ENCODE measurements at places on chromosomes 7 and 10.

DNA sequence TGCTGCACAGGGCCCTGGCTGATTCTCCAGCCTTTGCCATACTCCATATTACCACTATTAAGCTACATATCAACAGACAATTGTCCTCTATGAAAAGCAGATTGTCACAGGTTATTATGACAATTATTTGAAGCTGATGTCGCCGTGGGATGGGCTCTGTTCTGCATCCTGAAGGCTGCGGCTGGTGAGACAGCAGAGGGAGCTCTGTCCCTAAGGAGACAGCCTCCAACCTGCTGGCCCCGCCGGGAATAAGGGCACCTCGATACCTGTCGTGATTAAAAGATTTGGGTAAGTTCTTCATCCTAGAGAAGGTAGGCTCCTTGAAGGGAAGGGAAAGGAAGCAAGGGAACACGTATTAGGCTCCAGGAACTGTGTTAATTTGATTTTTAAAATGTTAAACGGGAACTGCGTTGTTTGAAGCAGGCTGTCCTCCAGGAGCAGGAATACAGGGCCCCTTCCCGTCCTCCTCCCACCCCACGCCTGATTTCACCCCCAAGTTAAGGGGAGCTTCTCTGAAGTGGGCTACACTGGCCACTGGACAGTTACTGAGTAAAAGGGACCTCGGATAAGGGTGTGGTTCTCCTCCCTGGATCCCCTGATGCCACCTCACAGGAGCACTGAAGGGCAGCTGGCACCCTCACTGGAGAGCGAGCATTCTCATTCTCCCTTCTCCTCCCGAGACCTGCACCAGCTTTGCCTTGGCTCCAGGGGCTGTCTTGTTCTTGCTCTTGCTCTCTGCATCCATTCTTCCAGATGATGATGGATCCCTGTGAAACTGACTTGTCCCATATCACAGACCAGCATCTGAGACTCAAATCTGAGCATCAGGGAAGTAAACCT lies 11.8 kb upstream of the TIAL1 start:
- peak overlapping the region; percentile 66 for H3K4me3 ChIP-seq
- H3K36me3 ChIP-seq, result no peaks in the 10 kb centered on the region
- H3K27ac ChIP-seq, result no peak overlapping the region
- peak; percentile 36 for DNase-seq
- 0 out of 3 replicates have a peak, but pooled peaks cover 4% of the 10 kb centered on the region for H3K27me3 ChIP-seq

GRCh38 chr7:143452495-143452894 lies 9.2 kb downstream of the TAS2R60 start:
- no peaks in the 10 kb centered on the region for H3K4me1 ChIP-seq
- no peaks in the 10 kb centered on the region for H3K27me3 ChIP-seq
- DNase-seq, result no peak
- no peaks in the 10 kb centered on the region for H3K36me3 ChIP-seq

GRCh38 chr10:84114088-84114667 lies 25.1 kb upstream of the GHITM start:
- H3K4me1 ChIP-seq, result no peaks in the 10 kb centered on the region
- no peak overlapping the region for H3K27ac ChIP-seq
- H3K4me3 ChIP-seq, result no peak overlapping the region
- H3K27me3 ChIP-seq, result no peaks in the 10 kb centered on the region
- H3K36me3 ChIP-seq, result no peaks in the 10 kb centered on the region

GRCh38 chr10:58897236-58897635 lies 279.2 kb upstream of the PHYHIPL start:
- no peak for DNase-seq
- no peak overlapping the region for H3K4me3 ChIP-seq
- H3K27me3 ChIP-seq, result no peaks in the 10 kb centered on the region
- H3K27ac ChIP-seq, result no peak overlapping the region
- H3K4me1 ChIP-seq, result peaks cover 25% of the 10 kb centered on the region
- no peaks in the 10 kb centered on the region for H3K36me3 ChIP-seq

DNA sequence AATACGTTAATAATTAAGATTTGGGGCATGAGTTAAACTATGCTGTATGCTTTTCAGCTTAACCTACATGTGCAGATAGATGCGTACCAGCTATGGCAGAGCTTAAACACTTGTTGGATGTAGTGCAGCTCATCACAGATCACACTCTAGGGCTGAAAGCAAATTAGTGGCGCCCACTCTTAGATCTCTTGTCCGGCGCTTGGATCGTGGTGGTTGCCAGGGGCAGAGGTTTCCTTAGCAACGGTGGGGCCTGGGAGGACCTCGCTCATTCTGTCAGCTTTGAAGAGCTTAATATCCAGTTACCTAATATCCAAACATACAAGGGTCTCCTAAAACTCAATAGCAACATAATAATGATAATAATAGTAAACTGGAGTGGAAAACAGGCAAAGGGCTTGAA lies 548.2 kb upstream of the PFKP start:
- no peak overlapping the region for H3K27ac ChIP-seq
- H3K36me3 ChIP-seq, result no peaks in the 10 kb centered on the region
- no peaks in the 10 kb centered on the region for H3K4me1 ChIP-seq
- no peak for DNase-seq
- no peaks in the 10 kb centered on the region for H3K27me3 ChIP-seq
- H3K4me3 ChIP-seq, result no peak overlapping the region

GRCh38 chr10:48552946-48553564 lies 51.8 kb downstream of the ARHGAP22 start:
- no peaks in the 10 kb centered on the region for H3K36me3 ChIP-seq
- no peak overlapping the region for H3K27ac ChIP-seq
- peaks cover 15% of the 10 kb centered on the region for H3K27me3 ChIP-seq
- no peak for DNase-seq
- no peaks in the 10 kb centered on the region for H3K4me1 ChIP-seq

- no peaks in the 10 kb centered on the region for H3K36me3 ChIP-seq
- no peak for DNase-seq
- no peak overlapping the region for H3K27ac ChIP-seq
These were observed 64.3 kb downstream of the HOXA1 start for GRCh38 chr7:27031289-27032172.

- no peak overlapping the region for H3K27ac ChIP-seq
- peaks cover 8% of the 10 kb centered on the region for H3K27me3 ChIP-seq
- DNase-seq, result no peak
- peaks cover 7% of the 10 kb centered on the region for H3K4me1 ChIP-seq
- H3K4me3 ChIP-seq, result no peak overlapping the region
These were observed 32.0 kb upstream of the MXI1 start for GRCh38 chr10:110175406-110175805.

DNA sequence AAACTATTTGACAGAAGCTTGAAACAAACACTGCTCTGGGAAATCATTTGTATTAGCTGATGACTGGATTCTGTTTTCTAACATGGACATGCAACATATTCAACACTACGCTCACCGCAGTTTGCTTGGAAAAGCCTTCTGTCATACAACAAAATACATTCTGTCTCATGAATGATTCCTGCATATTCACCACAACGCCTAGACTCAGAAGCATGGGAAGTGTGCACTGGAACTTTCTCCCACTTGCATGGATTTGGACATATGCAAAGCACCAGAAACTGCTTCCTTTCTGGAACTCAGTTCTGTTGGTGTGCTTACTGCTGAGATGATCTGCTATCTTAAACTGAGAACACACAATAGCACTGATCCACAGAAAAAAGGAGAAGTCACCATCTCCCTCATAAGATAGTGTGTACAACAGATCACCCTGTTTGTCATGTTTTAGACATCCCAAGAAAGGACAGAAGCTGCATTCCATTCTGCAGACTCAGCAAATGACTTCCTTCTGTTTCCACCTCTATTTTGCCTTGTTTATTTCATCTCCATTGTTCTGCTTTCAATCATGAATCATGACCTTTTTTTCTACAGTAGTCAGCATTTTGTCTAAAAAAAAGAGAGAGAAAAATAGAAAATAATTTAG lies 115.8 kb downstream of the HTR7 start:
- H3K4me3 ChIP-seq, result no peak overlapping the region
- H3K27me3 ChIP-seq, result no peaks in the 10 kb centered on the region
- DNase-seq, result no peak

DNA sequence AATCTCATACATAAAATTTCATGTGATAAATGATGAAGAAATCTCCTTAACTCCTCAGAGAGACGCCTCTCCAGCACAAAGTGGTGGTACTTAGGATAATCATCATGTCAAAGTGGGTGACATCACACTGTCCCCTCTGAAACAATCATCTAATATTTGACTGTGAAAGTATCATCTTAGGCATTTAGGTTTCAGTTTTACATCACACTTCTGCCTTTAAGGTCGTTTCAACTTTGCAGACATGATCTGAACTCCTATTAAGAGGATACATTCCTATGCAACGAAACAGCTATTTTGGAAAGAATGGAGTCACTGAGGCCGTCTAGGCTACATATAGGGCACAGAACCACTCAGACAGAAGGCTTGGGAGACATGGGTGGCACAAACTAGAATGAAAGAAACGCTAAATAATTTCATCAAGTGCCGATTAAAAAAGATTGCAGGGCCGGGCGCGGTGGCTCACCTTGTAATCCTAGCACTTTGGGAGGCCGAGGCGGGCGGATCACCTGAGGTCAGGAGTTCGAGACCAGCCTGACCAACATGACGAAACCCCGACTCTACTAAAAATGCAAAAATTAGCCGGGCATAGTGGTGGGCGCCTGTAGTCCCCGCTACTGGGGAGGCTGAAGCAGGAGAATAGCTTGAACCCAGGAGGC lies 2.0 kb downstream of the VOPP1 start:
- H3K27ac ChIP-seq, result no peak overlapping the region
- no peaks in the 10 kb centered on the region for H3K36me3 ChIP-seq
- H3K4me1 ChIP-seq, result peaks cover 64% of the 10 kb centered on the region
- no peaks in the 10 kb centered on the region for H3K27me3 ChIP-seq
- DNase-seq, result no peak

DNA sequence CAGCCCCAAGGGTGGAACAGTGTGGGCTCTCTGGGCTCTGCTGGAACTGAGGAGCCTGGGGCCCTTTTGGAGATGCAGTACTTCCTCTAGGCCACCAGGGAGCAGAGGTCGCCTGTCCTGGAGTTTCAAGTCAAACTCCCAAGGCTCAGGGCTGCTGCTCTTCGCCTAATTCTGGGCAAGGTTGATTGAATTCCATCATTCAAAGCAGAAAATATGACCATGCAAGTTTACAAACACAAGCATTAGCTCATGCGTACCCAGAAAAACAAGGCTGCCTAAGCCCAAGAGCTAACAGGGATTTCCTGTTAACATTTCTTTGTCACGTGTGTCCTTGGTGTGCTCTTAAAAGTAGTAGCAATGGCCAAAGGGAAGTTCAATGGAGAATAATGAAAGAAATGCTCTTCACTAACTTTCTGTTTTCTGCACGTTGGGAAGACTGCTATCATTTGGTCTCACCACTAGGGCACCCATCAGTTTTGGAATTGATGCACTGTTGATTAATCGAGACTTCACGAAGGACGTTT lies 20.1 kb downstream of the LDB3 start:
- no peaks in the 10 kb centered on the region for H3K36me3 ChIP-seq
- no peak overlapping the region for H3K27ac ChIP-seq
- peaks cover 51% of the 10 kb centered on the region for H3K27me3 ChIP-seq
- peak; percentile 48 for DNase-seq
- no peak overlapping the region for H3K4me3 ChIP-seq

- DNase-seq, result no peak
- H3K27ac ChIP-seq, result no peak overlapping the region
- H3K36me3 ChIP-seq, result no peaks in the 10 kb centered on the region
These were observed 96.5 kb upstream of the PIP4K2A start for GRCh38 chr10:22810643-22811465.

DNA sequence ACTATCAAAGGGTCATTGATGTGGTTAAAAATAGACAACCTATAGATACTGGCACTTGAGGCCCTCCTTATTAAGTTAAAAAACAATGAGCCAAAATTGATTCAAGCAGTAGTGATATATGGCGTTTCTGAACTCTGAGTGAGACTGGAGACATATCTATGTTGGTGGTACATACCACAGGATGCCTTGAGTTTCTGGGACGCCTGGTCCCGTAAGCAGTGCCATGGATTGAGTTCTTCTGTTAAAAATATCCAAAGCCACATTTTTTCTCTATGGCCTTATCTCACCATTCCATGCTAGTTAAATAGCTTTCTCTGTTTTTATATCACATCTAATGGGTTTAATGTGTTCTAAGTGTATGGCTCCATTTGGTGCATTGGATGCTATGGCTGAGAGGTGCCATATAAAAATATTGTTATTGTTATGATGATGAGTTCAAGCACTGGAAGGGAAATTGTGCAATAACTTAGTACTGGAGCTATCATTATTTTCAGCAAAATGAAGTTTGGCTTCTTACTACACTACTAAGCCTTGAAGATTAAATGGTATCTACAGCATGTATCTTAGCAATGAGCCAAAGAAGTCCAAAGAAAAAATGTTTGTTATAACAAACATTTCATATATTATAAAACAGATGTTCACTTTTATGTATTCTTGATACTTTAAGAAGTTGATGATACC lies 713.9 kb downstream of the SUGCT start:
- H3K27me3 ChIP-seq, result no peaks in the 10 kb centered on the region
- H3K4me3 ChIP-seq, result no peak overlapping the region
- DNase-seq, result no peak
- no peaks in the 10 kb centered on the region for H3K36me3 ChIP-seq
- no peak overlapping the region for H3K27ac ChIP-seq

GRCh38 chr7:95046494-95047240 lies 139.3 kb downstream of the PPP1R9A start:
- 0 out of 2 replicates have a peak, but pooled peaks cover 11% of the 10 kb centered on the region for H3K4me1 ChIP-seq
- H3K27me3 ChIP-seq, result no peaks in the 10 kb centered on the region
- DNase-seq, result no peak

DNA sequence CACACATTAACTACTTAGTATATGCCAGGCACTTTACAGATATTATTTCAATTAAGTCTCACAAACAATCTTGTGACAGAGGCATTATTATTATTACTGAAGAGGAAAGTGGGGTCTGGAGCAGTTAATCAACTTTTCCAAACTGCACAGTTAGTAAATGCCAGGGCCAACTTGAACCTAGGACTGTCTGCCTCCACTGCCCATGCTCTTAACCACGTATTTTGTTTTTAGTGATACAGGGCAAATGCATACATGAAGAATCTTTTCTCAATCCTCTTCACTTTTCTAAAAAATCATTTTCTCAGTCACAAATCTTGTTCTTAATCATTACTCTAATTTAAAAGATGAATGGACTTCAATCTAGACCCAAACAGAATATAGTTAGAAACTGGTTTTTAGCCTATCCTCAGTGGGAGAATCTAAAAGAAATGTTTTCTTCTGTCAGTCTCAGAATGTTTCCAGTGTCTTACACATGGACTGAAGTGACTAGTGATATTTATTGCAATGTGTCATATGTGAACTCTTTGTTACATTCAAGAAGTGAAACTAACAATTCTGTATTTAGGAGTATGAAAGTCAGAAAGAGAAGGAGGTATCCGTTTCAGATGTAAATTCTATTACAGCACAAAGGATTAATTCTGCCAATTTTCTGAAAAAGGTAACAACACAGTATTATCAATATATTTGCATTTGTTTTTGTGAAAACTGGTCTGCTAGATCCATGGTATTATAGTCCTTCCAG lies 55.5 kb upstream of the CCNJ start:
- no peaks in the 10 kb centered on the region for H3K4me1 ChIP-seq
- no peaks in the 10 kb centered on the region for H3K27me3 ChIP-seq
- no peaks in the 10 kb centered on the region for H3K36me3 ChIP-seq
- no peak for DNase-seq

DNA sequence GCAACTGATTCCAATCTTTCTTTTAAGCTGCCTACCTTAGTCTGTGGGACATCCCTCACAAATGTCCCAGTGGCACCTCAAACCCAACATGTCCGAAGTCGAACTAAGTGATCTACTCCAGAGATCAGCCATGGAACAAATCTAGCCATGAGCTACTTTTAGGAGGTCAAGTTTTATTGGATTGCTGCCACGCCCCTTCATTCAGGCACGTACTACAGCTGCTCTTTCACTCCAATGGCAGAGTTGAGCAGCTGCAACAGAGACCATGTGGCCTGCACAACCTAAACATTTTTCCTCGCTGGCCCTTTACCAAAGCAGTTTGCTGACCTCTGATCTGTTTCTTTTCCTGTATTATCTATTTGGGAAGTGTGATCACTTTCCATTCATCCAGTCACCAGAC lies 192.4 kb upstream of the CDCA7L start:
- H3K36me3 ChIP-seq, result peaks cover 60% of the 10 kb centered on the region
- H3K4me1 ChIP-seq, result peaks cover 13% of the 10 kb centered on the region
- H3K27ac ChIP-seq, result no peak overlapping the region
- no peaks in the 10 kb centered on the region for H3K27me3 ChIP-seq
